Activated CD4-positive, alpha-beta T cell treated with anti-CD3 and anti-CD28 coated beads, Interleukin-2, amount 10 ng/mL, durations not matched to agents 7 days and 5 days (primary cell): ENCODE measurements at places on chromosomes 11 and 22. TPM values are rescaled to one million over a fixed set of nuclear protein-coding genes. Genes with fewer than 3 reads are reported as not detected.
A peak's percentile ranks its signal among the peaks of the same experiment; 100 is the strongest.

Gene GSTT2
- not detected for total RNA-seq

Gene NXPE1
- total RNA-seq, result not detected

Gene P2RX6
- 0.27 TPM for total RNA-seq

DNA sequence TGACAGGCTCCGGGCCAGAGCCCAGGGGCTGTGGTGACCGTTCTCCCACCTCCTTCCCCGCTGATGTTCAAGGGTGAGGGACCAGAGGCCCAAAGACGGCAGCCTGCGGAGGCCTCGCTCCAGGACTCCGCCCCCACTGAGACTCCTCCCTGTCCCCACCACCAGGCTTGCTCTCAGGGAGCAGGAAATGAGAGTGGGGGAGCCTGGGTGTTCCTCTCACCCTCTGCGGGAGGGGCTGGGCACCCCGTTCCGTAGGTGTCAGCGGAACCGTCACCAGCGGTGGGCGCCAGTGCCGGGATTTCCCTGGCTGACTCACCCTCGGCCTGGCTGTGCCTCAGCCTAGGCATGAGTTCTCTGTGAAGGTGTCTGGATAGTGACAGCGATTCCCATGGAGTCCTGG, 15.7 kb downstream of the DAGLA start:
- no peaks in the 10 kb centered on the region for H3K36me3 ChIP-seq
- peak overlapping the region; percentile 84 for H3K27ac ChIP-seq
- H3K4me3 ChIP-seq, result peak overlapping the region; percentile 55
- peak; percentile 91 for DNase-seq

DNA sequence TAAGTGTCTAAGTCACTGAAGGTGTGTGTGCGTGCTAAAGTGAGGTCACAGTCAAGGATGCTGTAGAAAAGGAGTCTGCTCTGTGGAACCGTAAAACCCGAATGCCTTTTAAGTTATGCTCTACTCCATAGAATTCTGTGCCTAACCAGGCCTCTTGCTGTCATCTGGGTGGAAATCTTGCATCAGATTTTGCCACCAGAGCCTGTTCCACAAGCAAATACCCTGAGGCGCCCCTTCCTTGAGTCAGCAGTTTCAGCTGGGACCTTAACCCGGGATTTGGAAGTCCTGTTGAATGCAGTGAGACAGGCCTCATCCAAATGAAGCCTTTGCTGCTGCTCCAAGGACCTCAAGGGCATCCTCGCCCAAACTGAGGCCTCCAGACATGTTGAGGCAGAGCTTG, 109.8 kb downstream of the WNT11 start:
- H3K27ac ChIP-seq, result no peak overlapping the region
- DNase-seq, result no peak
- no peak overlapping the region for H3K4me3 ChIP-seq
- H3K27me3 ChIP-seq, result no peaks in the 10 kb centered on the region
- H3K4me1 ChIP-seq, result no peaks in the 10 kb centered on the region

GRCh38 chr11:113163291-113164030, 150.9 kb upstream of the TTC12 start:
- H3K27me3 ChIP-seq, result peaks cover under 1% of the 10 kb centered on the region
- no peaks in the 10 kb centered on the region for H3K36me3 ChIP-seq
- H3K27ac ChIP-seq, result no peak overlapping the region

DNA sequence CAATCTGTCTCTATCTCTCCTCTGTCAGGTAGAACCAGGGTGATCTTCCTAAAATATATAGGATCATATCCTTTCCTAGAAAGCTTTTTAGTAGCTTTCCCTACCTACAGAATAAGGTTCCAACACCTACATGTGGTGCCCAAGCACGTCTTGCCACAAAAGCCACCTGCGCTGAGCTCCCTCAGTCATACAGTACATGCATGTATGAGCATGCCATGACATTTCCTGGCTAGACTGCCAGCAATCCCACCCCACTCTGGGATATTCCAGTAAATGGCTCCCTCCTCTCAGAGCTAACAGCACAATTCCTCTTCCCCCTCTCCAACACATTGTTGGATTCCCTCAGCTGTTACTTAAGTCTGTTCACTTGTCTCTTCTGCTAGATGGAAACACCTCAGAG, 398.0 kb downstream of the TENM4 start:
- peaks cover under 1% of the 10 kb centered on the region for H3K27me3 ChIP-seq
- H3K4me1 ChIP-seq, result no peaks in the 10 kb centered on the region
- H3K36me3 ChIP-seq, result no peaks in the 10 kb centered on the region
- H3K27ac ChIP-seq, result no peak overlapping the region
- H3K4me3 ChIP-seq, result no peak overlapping the region

- no peaks in the 10 kb centered on the region for H3K27me3 ChIP-seq
- H3K36me3 ChIP-seq, result peaks cover 25% of the 10 kb centered on the region
- no peak for DNase-seq
- no peak overlapping the region for H3K4me3 ChIP-seq
- no peak overlapping the region for H3K27ac ChIP-seq
- H3K4me1 ChIP-seq, result peaks cover 8% of the 10 kb centered on the region
Observed at GRCh38 chr11:116938471-116939070, 101.1 kb upstream of the APOA1 start.

- H3K36me3 ChIP-seq, result peaks cover 58% of the 10 kb centered on the region
- no peaks in the 10 kb centered on the region for H3K27me3 ChIP-seq
- peaks cover 56% of the 10 kb centered on the region for H3K4me1 ChIP-seq
- no peak for DNase-seq
Observed at GRCh38 chr22:49869086-49869830, 15.6 kb downstream of the ZBED4 start.

- no peaks in the 10 kb centered on the region for H3K36me3 ChIP-seq
- H3K27ac ChIP-seq, result no peak overlapping the region
Observed at GRCh38 chr11:20066013-20066782, 94.1 kb downstream of the DBX1 start.

DNA sequence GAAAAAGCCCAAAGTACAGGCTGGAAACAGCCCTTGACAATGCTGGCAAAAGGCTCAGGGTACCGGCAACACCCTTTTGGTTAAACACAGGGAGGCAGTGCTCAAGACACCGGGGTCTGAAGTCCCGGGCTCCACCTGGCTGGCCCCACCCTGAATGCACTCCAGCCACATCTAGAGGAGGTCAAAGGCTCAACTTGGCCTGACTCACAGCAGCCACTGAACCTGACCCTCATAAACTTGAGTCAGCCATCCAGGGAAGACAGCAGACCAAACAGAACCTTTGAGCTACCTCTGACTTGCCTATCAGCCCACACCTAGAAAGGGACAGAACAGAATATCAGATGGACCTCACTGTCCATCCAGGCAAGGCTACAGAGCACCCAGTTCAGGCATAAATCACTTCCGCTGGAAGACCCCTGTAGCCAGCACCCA, 3.8 kb downstream of the CFL1 start:
- no peak for DNase-seq
- H3K4me3 ChIP-seq, result peak overlapping the region; percentile 32
- H3K4me1 ChIP-seq, result peaks cover 36% of the 10 kb centered on the region
- H3K27me3 ChIP-seq, result no peaks in the 10 kb centered on the region
- H3K27ac ChIP-seq, result no peak overlapping the region
- H3K36me3 ChIP-seq, result peaks cover 60% of the 10 kb centered on the region

DNA sequence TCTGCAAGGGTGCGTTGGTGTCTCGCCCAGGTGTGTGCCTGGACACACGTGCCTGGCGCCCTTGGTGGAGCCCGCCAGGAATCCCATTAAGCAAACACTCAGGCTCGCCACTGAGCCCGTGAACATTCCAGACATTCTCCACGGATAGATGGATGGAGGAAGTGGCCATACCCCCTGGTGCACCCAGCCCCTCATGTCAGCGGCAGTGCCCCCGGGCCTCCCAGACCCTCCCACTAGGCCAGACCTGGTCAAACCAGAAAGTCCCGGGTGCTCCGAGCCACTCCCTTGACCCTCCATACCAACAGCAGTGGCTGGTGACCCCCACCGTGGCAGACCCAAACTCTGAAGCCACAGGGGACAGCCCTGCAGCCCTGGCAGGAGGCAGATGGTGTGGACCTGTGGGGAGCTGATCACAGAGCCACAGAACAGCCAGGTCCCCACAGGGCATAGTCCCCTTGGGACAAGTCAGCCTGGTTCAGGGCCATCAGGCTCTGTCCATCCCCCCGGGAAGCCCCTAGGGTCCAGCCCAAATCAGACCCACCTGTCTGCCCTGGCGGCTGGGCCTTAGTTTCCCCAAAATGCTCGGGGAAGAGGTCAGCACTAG, 1.9 kb downstream of the EPS8L2 start:
- peaks cover 1% of the 10 kb centered on the region for H3K36me3 ChIP-seq
- peaks cover 8% of the 10 kb centered on the region for H3K4me1 ChIP-seq
- peaks cover 11% of the 10 kb centered on the region for H3K27me3 ChIP-seq
- no peak for DNase-seq

GRCh38 chr11:19903620-19904069, 191.0 kb downstream of the NAV2 start:
- no peak overlapping the region for H3K4me3 ChIP-seq
- H3K4me1 ChIP-seq, result no peaks in the 10 kb centered on the region
- no peaks in the 10 kb centered on the region for H3K36me3 ChIP-seq
- peak; percentile 53 for DNase-seq
- no peak overlapping the region for H3K27ac ChIP-seq
- peaks cover 5% of the 10 kb centered on the region for H3K27me3 ChIP-seq

DNA sequence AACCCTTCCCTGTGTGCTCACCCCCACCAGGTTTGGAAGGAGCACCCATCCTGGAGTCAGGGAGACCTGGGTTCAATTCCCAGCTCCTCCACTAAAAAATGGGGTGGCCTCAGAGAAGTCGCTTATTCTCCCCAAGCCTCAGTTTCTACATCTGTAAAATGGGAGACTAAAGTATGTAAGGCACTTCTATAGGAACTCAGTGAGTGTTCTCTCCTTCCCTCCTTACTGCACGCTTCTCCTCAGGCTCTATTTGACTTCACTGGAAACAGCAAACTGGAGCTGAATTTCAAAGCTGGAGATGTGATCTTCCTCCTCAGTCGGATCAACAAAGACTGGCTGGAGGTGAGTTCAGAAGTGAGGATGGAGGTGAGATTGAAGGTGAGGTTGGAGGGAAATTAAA, 11.3 kb downstream of the NCF4 start:
- no peaks in the 10 kb centered on the region for H3K27me3 ChIP-seq
- no peak for DNase-seq
- peaks cover 25% of the 10 kb centered on the region for H3K4me1 ChIP-seq

DNA sequence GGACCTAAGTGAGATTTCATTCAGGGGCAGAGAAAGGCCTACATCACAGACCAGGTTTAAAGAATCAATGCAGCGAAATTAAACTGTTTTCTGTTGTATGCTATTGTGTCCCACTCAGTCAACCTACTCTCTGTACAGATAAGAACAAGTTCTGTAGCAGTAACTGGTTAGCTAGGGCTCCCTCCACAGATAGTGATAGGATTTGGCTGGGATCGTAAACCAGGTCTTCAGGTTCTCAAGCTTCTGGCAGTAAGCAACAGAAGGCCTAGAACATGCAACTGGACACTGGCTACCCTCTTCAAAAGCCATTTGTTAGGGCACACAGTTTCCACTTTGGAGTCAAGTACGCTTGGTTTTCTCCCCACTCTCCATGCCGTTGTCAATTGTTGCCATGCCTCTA, 69.2 kb downstream of the GDPD4 start:
- no peak for DNase-seq
- no peak overlapping the region for H3K27ac ChIP-seq
- H3K4me1 ChIP-seq, result no peaks in the 10 kb centered on the region
- peaks cover 10% of the 10 kb centered on the region for H3K27me3 ChIP-seq
- H3K36me3 ChIP-seq, result no peaks in the 10 kb centered on the region

DNA sequence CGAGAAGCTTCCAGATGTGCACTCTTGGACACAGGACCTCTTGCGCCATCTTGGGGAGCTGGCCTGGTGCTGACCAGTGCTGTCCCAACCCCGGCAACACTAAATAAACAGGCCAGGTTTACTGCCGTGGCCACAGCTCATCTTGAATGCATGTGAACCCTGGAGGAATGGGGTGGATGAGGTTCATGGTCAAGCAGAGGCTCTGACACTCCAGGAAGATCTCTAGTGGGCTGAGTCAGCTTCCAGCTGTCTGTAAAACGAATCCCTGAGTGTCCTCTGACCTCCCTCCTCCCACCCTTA, 51.8 kb downstream of the ALX4 start:
- H3K27me3 ChIP-seq, result no peaks in the 10 kb centered on the region
- H3K4me3 ChIP-seq, result no peak overlapping the region
- H3K4me1 ChIP-seq, result peaks cover 37% of the 10 kb centered on the region
- no peak overlapping the region for H3K27ac ChIP-seq
- no peaks in the 10 kb centered on the region for H3K36me3 ChIP-seq
